ENCODE measurements at places on chromosomes 12 and 14.

GRCh38 chr12:42315108-42315507 lies 10.8 kb downstream of the ZCRB1 start:
- no peaks in the 10 kb centered on the region for H3K4me1 ChIP-seq
- H3K27me3 ChIP-seq, result no peaks in the 10 kb centered on the region
- H3K4me3 ChIP-seq, result no peak overlapping the region
- peaks cover 14% of the 10 kb centered on the region for H3K36me3 ChIP-seq
- no peak for DNase-seq

GRCh38 chr14:97956581-97957340 lies 1159.6 kb downstream of the VRK1 start:
- no peak for DNase-seq
- no peaks in the 10 kb centered on the region for H3K27me3 ChIP-seq
- no peak overlapping the region for H3K27ac ChIP-seq
- H3K36me3 ChIP-seq, result peaks cover 67% of the 10 kb centered on the region

GRCh38 chr14:96648506-96649326 lies 146.5 kb downstream of the PAPOLA start:
- H3K36me3 ChIP-seq, result no peaks in the 10 kb centered on the region
- H3K4me1 ChIP-seq, result no peaks in the 10 kb centered on the region
- no peak for DNase-seq
- no peak overlapping the region for H3K27ac ChIP-seq

GRCh38 chr12:6316921-6317692 lies 6.6 kb downstream of the PLEKHG6 start:
- H3K4me1 ChIP-seq, result peaks cover 18% of the 10 kb centered on the region
- peaks cover 63% of the 10 kb centered on the region for H3K27me3 ChIP-seq
- no peaks in the 10 kb centered on the region for H3K36me3 ChIP-seq
- DNase-seq, result no peak
- H3K27ac ChIP-seq, result no peak overlapping the region

GRCh38 chr12:76033081-76034011 lies 1.8 kb upstream of the PHLDA1 start:
- DNase-seq, result no peak
- peaks cover 2% of the 10 kb centered on the region for H3K36me3 ChIP-seq
- H3K4me3 ChIP-seq, result peak overlapping the region; percentile 84
- peaks cover 32% of the 10 kb centered on the region for H3K4me1 ChIP-seq

DNA sequence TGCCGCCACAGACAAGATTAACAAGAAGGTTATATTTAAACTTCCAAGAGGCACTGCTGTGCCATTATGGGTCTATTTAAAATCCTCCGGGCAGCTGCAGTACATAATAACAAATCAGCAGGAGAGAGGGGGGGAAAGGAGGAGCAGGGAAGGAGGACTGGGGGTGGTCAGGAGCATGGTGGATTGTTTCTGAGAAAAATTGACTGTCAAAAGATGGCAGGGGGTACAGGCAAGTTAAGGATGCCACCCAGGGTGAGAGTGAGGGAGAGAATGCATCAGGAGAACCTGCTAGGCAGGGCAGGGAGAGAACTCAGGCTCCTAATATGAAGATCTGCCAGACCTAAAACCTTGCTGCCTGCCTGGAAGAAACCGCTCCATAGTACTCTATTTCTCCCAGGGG lies 181.8 kb downstream of the GRIN2B start:
- no peaks in the 10 kb centered on the region for H3K36me3 ChIP-seq
- no peak overlapping the region for H3K4me3 ChIP-seq
- H3K27ac ChIP-seq, result no peak overlapping the region
- no peaks in the 10 kb centered on the region for H3K27me3 ChIP-seq
- no peak for DNase-seq

DNA sequence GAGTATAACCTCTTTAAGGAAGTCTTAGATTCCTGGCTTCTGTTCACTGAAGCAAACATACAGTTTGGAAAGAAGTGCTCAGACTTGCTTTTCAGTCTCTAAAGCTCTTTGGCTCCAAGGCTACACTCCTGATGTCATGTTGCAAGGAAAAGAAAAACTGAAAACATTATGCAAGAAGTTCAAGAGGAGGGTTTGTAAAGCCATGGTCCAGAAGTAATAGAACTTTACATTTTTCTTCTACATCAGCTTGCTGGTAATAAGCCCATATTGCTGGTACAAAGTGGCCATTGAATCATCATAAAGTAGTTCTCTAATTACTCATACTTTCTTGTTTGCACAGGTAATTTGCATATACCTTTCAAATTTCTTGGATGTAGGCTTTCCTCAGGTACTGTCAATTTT lies 83.6 kb downstream of the BBS10 start:
- H3K4me1 ChIP-seq, result no peaks in the 10 kb centered on the region
- no peak overlapping the region for H3K4me3 ChIP-seq
- DNase-seq, result no peak

DNA sequence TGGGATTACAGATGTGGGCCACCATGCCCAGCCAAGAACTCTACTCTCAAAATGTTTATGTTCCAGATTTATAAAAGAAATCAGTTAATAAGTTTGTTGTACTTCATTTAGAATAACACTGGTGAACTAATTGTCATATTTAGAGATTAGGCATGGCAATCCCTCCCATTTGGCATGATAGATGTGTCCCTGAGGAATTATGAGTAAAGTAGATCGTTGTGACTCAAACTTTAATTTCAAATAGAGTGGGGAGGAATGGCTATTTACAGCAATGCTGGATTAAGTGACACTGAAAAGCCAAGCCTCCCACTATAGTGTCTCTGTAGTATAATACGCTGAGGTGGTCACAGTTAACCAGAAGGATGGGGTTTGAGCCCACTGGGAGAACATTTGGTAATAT lies 39.3 kb upstream of the RTRAF start:
- no peak overlapping the region for H3K27ac ChIP-seq
- no peak overlapping the region for H3K4me3 ChIP-seq
- DNase-seq, result no peak
- peaks cover 88% of the 10 kb centered on the region for H3K36me3 ChIP-seq
- H3K27me3 ChIP-seq, result no peaks in the 10 kb centered on the region

DNA sequence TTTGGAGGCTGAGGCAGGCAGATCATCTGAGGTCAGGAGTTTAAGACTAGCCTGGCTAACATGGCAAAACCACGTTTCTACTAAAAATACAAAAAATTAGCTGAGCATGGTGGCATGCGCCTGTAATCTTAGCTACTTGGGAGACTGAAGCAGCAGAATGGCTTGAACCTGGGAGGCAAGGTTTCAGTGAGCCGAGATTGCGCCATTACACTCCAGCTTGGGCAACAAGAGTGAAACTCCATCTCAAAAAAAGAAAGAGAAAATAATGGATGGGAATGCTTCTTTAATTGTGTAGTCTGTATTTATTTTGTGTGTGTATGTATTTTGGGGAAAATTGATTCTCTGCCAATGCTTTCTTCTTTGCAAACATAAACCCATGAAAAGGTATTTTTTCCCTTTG lies 32.5 kb downstream of the SRGAP1 start:
- no peak for DNase-seq
- H3K4me3 ChIP-seq, result no peak overlapping the region
- H3K4me1 ChIP-seq, result no peaks in the 10 kb centered on the region
- H3K27me3 ChIP-seq, result peaks cover 11% of the 10 kb centered on the region
- H3K36me3 ChIP-seq, result no peaks in the 10 kb centered on the region

DNA sequence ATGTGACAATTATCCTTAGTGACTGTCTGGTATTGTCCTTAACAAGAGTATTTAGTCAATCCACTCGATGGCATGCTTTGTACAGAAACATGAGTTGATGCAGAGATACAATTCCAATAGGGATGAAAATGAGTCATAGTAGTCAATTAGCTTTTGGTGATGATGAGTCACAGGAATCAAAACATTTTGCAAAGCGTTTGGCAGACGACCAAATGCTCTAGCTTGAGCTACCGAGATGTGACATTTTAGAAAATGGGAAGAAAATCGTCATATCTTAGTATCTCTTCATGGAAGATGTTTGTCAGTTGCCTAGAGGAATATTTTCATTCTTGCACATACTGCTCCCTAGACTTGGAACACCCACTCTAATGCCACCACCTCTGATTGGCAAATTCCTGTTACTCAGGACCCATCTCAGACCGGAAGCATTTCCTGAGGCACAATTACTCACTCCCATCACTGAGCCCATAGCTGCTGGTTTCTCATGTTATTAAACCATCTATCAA lies 95.0 kb downstream of the LMNTD1 start:
- peaks cover 4% of the 10 kb centered on the region for H3K27me3 ChIP-seq
- no peaks in the 10 kb centered on the region for H3K4me1 ChIP-seq
- no peak for DNase-seq
- no peak overlapping the region for H3K4me3 ChIP-seq
- H3K27ac ChIP-seq, result no peak overlapping the region
- no peaks in the 10 kb centered on the region for H3K36me3 ChIP-seq
